ENCODE measurements at places on chromosomes 7 and 10.

- no peak for DNase-seq
Measured at GRCh38 chr7:72063330-72063729, 348.8 kb downstream of the CALN1 start.

- peak; percentile 88 for DNase-seq
Measured at GRCh38 chr10:24249829-24250415, 41.0 kb downstream of the KIAA1217 start.

DNA sequence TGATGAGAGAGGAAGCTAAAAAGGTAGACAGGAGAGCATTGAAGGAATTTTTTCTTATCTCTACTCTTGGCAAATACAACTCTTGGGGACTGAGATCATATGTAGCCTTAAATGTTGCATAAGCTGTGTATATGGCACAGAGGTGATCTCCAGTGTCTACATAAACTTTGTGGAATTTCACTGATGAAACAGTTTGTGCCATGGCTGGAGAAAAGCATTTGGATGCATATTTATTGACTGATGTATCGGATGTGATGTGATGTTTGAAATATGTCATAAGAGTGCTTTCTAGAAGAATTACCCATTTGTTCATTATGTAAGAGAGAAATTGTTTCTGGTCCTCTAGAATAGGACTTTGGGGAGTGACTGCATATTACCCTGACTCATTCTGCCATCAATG lies 244.9 kb upstream of the LRRTM3 start:
- DNase-seq = no peak

GRCh38 chr7:351256-351655 lies 61.3 kb downstream of the FOXL3 start:
- DNase-seq = no peak

DNA sequence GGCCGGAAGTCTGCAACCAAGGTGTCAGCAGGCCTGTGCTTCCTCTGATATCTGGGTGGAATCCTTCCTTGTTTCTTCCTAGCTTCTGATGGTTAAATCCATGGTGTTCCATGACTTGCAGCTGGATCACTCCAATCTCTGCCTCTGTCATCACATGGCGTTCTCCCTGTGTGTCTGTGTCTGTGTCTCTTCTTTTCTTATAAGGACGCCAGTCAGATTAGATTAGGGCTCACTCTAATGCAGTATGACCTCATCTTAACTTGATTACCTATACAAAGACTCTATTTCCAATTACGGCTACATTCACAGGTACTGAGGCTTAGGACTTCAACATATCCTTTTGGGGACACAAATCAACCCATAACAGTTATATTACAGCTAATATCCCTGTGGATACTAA lies 70.3 kb upstream of the FAM3C start:
- no peak for DNase-seq

DNA sequence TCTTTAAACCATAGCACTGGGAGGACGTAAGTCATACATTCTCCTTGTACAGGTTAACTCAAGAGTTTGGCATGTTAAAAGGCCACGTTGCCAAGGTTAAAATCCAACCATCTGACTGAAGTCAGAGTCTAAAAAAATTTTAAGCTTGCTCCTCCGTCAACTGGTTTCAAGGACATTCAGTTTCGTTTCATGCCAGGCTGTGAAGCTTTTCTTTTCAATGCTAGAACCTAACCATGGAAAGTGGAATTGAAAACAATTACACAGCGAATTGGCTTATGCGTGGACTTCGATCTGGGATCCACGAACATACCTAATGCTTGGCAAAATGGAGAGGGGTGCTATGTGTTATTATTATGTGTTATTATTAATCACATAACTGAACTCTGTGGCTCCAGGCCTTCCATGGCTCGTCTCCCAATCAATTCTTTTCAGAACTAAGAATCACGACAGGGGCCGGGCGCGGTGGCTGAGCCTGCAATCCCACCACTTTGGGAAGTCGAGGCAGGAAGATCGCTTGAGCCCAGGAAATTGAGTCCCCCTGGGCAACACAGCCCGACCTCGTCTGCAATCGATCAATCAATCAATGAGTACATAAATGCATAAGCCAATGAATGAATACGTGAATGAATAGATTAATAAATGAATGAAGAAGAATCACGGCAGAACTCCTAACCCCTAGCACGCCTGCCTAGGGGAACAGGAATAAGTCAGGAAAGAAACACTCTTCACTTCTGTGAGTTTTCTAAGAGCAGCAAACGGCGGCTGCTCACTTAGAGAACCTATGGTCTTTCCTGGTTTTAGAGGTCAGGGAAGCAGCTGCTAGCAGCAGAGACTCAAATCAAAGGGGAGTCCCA lies 733 bp upstream of the ARL5B start:
- DNase-seq = peak; percentile 56

- no peak for DNase-seq
Measured at GRCh38 chr10:33676606-33677339, 342.3 kb upstream of the NRP1 start.

DNA sequence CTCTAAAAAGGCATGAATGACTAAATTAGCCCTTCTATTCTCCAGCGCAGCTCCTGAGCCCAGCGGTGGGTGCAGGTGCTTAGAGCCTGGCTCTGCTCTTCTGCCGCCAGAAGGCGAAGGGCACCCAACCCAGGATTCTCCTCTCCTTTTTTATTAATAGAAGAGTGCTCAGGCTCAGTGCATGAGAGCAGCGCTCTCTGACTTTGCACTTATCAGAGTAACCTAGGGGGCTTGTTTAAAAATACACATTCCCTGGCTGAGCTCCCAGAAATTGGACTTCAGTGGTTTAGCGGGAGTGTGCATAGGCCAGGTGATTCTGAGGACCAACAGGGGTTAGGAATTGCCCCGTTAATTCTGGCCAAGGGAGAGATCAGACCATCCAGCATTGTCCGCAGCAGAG lies 1.7 kb upstream of the PFKP start:
- DNase-seq = no peak

- DNase-seq = no peak
Measured at GRCh38 chr10:103765981-103766380, 89.4 kb downstream of the SH3PXD2A start.

DNA sequence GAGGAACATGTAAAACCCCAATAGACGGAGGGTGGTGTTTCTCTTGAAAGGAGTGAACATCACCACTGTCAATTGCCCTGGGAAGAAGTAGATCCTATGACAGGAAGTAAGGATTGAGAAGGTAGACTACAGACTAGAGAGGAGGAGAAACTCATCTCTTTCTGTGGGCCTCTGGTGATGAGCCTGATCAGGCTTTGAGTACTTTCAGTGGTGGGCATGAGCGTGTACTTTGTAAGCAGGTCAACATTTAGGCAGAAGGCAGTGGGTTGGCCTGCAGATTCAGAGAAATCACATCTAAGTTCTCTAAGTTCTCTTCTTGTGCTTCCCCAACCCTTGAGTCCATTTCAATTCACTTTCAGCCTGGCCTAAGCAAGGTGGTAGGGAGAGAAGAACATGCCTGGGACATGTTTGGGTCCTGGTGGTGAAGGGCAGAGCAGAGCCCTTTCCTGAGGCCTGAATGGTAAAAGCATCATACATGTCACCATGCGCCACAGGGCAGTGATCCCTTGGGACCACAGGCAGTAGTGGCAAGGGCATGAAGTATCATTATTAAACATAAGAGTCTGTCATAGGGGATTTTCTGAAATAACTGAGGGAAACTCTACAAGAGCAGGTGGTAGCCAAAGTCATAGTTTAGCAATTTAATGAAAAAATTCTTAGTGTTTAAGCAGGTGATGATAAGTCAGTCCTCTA lies 56.4 kb upstream of the ANKRD1 start:
- DNase-seq = no peak

- DNase-seq = peak; percentile 93
Measured at GRCh38 chr7:105830405-105831301, 45.7 kb downstream of the ATXN7L1 start.

DNA sequence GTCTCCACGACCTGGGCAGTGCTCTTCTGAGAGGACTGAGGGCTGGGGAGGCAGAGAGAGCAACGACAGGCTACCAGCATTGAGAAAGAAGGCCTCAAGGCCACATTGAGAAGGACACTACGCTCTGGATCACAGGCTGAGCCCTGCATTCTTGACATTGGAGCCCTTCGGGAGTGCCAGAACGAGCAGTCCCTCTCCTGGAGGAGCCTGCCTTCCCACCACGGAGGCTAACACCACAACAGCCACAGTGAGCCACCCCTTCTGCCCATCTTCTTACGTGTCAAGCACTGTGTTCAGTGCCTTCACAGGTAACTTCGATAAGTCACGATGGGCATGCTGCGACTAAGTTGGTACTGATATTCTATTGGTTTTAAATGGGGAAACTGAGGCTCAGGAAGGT lies 267.8 kb downstream of the RPS24 start:
- no peak for DNase-seq

DNA sequence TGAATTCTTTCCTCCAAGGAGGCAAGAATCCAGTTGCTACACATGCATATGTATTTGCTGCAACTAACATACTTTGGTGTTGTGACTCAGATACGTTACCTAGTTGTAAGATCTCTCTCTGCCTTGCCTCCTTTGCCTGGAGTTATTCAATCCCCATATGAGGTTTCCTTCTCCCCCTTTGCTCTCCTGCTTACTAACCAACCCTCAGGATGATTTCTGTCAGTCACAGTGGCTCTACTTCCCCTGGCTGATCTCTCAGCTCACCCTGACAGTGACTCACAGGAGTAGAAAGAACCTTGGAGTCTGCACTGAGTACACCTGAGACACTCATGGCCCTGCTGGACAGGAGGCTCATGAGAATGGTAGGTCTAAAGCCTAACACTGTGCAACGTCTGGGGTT lies 92.0 kb downstream of the TMEM106B start:
- no peak for DNase-seq

- peak; percentile 96 for DNase-seq
Measured at GRCh38 chr7:47783456-47784223, 164.6 kb downstream of the PKD1L1 start.

DNA sequence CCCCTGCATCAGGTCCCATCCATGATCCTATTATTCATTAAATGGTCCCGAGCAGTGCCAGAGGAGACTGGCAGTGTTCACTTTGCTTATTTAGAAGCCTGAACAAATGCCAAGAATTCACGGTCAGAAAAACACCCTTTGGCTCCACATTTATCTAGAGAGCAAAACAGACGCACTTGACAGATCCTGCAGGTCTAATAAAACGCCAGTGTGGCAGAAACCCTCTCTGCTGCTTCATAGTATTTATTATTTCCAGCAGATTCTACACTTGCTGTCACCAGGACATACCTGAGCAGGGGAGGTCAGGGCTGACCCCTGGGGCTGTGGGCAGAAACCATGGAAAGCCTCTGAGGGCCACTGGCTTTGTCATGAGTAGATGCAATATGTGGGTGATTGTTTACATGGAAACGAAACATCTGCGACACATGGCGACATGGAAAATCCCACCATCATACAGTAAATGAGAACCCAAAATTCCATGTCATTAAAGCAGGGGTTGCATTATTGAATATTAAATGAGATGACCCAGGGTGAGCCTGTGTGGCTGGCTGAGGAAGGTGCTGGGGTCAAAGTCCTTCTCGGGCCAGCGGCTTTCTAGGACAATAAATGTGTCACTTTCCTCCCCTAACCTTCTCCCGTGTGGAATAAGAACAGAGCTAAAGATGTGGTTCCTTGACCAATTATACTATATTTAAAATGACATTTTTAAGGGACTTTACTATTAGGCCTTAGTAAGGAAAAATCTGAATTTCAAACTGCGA lies 205.9 kb upstream of the SVIL start:
- no peak for DNase-seq

DNA sequence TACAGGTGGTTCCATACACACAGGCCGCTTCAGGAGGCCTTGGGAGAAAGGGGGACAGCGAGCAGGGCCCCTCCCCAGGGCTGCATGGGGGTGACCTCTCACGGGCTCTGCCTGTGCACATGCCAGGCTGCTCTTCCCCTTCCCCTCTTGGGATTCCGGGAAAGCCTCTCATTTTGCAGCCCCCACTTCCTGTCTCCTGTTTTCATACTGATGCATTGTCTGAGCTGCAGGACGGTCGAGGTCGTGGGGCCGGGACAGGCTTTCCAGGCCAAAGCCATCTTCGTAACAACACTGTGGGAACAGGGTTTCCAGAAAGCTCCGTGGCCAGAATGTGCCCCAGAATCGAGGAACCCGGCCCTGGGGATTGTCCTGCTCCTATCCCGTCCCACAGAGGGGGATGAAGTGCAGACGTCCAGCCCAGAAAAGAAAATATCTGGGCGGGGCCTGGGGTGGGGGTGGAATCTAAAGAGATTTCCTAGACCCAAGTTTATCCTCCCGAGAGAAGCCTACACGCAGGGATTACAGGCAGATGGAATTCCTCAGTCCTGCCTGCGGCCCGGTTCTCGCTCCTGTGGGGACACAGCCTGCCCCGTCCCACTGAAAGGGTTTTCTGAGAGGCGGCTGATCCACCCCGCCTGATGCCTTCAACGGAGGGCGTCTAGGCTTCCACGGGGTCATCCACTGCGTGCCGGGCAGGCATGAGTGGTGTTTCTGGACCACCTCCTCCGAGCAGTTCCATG lies 29.5 kb upstream of the DNAAF5 start:
- DNase-seq = peak; percentile 11

- DNase-seq = no peak
Measured at GRCh38 chr7:27142580-27143022, 880 bp downstream of the HOXA5 start.

DNA sequence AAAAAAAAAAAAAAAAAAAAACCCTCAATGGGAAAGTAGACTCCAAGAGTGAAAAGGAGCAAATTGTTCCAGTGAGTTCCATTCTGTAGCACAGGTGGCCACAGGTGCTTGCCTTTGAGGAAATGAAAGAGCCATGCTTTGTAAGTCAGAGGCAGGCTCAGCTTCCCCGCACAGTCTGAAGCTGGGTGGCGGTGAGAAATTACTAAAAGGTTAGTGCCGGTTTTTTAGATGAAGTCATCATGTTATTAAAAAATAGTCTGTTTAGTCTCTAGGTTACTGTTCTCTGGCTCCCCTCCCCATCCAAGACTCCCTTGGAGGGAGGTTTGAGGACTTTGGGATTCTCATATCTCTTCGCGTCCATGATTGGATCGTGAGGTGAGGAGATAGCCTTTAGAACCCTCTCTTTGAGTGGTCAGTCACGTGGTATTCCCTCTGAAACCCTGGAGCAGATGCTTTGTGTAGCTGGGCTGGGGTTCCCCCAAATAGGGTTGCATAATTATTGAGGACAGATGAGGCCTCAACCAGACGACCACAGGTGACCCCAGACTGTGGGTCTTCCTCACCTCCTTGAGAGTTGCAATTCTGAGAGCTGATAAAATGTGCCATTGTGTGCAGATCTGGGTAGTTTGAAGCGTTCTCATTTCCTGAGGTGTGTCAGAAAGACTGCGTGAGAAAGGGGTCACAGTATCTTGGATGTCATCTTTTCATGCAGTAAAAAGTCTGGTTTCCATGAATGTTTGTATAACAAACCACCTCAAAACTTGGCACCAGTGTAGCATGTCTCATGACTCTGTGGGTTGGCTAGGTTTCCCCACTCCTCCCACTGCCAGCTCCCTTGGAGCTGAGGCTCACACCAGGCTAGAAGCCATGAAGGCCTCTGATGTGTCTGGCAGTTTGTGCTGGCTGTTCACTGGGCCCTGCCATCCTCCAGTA lies 27.1 kb downstream of the OGDH start:
- peak; percentile 98 for DNase-seq

- DNase-seq = no peak
Measured at GRCh38 chr7:18916826-18917225, 200.6 kb downstream of the TWIST1 start.

- DNase-seq = peak; percentile 49
Measured at GRCh38 chr10:48608279-48608681, 3.4 kb upstream of the ARHGAP22 start.

Data from fibroblast of pulmonary artery (primary cell).